ENCODE measurements at places on chromosomes 2 and 18.

DNA sequence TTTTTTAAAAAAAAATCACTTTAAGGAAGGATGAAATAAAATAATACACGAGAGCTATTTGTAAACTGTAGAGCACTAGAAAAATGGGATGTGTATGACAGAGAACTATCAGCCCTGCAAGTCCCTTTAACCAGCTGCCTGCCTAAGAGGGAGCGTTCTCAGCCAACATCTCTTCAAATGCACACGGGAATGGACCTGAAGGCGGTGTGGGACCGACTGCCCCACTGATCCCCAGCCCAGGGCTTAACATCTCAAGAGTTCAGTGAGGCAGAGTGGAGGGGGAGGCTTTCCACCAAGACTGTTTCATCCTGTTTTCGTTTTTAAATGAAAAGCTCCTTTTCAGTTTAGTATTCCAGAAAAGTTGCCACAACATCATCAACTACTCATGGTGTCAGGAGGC lies 2.2 kb downstream of the INPP4A start:
- DNase-seq, result no peak

GRCh38 chr18:48216639-48217257 lies 192.4 kb downstream of the ZBTB7C start:
- DNase-seq, result no peak

DNA sequence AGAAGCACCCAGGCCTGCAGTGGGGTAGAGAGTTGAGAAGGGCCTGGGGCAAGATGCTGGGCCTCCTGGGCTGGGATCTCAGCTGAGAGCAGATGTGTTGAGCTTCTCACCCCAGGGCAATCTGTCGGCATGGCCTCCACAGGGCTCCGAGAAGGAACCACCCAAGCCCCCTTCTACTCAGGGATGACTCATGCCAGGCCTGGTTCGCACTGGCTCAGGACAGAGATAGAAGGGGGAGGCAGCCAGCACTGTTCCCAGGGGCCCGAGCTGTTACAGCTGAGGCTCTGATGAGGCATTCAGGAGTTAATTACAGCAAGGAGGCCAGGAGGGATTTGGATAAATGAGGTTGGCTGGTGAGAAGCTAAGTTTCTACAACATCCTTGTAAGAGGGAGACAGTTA lies 62.5 kb downstream of the CENPO start:
- DNase-seq, result no peak

DNA sequence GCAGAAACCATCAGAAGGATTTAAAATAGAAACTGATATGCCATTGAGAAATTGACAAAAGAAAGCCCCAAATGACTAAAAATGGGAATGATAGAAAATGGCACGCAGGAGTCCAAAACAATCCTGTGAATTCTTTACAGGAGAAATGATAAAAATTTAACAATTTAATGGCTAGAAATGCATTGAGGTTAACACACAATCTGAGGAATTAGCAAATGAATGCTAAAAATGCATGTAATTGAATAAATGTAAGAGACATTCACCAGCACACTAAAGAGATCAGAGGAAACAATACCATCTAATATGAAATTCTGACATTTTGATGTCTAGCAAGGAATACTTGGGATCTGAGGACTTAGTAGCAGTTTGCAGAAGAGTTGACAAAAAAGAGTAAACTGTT lies 37.0 kb downstream of the MARCHF4 start:
- no peak for DNase-seq
